ENCODE measurements at places on chromosomes 4 and X.

GRCh38 chrX:122567911-122568310 lies 616.2 kb upstream of the GRIA3 start:
- no peak for DNase-seq

DNA sequence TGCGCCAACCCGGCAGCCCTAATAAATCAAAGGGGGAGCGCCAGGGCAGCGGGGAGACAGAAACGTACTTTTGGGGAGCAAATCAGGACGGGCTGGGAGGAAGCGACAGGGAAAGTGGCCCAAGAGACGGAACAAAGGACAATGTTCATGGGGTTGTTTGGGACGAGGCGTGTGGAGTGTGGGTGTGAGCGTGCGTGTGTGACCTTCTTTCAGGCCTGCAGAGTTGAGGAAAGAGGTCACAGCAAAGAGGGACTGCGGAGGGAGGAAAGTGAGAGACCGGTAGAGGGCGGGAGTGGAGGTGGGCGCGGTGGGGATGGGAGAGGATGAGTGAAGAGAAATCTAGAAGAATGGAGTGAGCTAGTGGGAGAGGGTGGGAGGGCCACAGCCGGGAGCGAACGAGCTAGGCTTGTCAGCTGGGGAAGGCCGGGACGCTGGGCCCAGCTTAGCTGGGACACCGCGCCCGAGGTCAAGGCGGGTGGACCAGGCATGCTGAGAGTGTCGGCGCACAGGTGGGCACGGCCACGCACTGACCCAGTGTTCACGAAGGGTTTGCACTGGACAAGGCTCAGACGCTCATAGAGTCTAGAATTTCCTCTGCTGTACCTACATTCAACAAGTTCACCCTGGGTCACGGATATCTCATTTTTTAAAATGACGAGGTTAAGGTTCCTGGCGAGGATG lies 14.7 kb upstream of the PITX2 start:
- DNase-seq, result no peak

GRCh38 chr4:74377714-74378113 lies 12.8 kb downstream of the EREG start:
- DNase-seq, result no peak

GRCh38 chr4:13765539-13765938 lies 138.0 kb upstream of the BOD1L1 start:
- DNase-seq, result no peak

- no peak for DNase-seq
Observed at GRCh38 chr4:102612824-102613366, 111.7 kb downstream of the NFKB1 start.

- no peak for DNase-seq
Observed at GRCh38 chrX:24782011-24782410, 88.3 kb downstream of the POLA1 start.

GRCh38 chr4:54101190-54102041 lies 1.5 kb downstream of the GSX2 start:
- no peak for DNase-seq

- no peak for DNase-seq
Observed at GRCh38 chr4:143417679-143418403, 81.2 kb downstream of the GAB1 start.

- no peak for DNase-seq
Observed at GRCh38 chr4:112277705-112278448, 7.8 kb downstream of the TIFA start.

DNA sequence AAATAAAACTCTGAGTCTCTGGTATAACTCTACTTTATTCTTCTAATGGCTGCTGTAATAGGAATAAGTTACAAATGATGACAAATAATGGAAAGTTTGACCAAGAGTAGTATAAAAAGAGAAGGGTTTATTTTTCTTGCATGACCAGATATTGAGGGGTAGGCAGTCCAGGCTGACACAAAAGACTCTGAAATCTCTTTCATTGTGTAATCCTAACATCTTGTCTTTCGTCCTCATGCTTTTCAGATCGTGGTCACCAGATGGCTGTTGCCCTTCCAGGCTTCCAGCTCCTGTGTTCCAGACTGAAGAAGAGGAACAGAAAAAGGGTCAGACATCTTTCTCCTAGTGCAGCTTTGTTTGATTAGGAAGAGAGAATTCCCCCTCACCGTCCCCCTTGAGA lies 176.9 kb upstream of the GK2 start:
- DNase-seq, result no peak

DNA sequence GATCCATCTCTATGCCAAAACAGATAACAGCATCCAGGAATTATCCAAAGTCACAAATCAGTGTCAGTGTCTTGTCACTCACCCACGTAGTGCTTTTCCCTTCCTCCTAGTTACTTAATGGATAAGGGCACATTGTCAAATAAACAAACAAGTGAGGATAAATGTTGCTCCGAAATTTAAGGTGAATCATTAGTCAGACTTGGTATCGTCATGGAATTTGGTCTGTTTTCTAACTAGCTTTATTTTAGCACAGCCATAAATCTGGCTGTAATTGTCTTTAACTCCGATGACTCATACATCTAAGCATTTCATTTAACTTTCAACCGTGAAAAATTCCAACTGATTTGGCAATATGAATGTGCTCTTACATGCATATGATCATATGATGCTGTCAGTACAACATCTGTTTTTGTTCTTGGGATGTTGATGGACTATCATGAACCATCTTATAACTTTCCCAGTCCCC lies 83.3 kb downstream of the SNCA start:
- no peak for DNase-seq

- peak; percentile 32 for DNase-seq
Observed at GRCh38 chr4:128560754-128561495, 248.6 kb upstream of the JADE1 start.

GRCh38 chr4:168830777-168831512 lies 179.1 kb downstream of the CBR4 start:
- DNase-seq, result no peak

GRCh38 chr4:54614149-54614548 lies 43.6 kb upstream of the KIT start:
- DNase-seq, result no peak

DNA sequence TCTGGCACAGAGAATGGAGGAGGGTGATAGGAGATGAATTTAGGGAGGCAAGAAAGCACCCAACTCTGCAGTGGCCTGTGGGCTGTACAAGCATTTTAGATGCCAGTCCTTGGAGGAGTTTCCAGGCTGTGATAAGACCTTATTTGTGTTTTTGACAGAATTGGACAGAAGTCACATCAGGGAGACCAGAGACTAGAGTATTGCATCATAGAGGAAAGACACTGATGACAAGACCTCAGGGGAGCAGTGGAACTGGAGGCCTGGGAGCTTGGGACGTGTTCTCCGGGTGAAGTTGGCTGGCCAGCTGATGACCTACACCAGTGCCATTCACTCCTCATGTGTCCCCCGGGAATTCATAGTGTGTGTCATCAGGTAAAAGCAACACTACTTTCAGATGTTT lies 284.0 kb upstream of the ZFP42 start:
- DNase-seq, result no peak

DNA sequence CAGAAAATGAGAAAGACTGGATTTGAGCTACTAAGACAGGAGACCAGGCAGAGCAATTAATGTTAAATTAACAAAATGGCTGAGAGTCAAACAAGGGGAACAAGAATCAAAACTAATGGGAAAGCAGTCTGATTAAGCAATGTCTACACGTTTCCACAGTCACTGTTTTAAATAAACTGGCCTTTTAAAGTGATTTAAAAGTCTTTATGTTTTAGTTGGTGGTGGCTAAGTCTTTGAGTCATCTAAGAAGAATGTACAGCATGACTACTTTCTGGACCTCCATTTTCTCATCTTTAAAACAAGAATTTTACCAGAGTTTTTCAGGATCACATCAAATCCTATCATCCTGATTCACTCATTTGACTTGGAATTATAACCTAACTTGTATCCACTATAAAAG lies 233.8 kb downstream of the ENOX2 start:
- no peak for DNase-seq

GRCh38 chrX:142733327-142733726 lies 292.4 kb upstream of the SPANXN4 start:
- no peak for DNase-seq

- no peak for DNase-seq
Observed at GRCh38 chrX:3177851-3178250, 136.6 kb downstream of the ARSF start.

GRCh38 chrX:80817002-80817401 lies 7.3 kb upstream of the BRWD3 start:
- no peak for DNase-seq

- no peak for DNase-seq
Observed at GRCh38 chr4:140829825-140830224, 73.6 kb upstream of the TBC1D9 start.

DNA sequence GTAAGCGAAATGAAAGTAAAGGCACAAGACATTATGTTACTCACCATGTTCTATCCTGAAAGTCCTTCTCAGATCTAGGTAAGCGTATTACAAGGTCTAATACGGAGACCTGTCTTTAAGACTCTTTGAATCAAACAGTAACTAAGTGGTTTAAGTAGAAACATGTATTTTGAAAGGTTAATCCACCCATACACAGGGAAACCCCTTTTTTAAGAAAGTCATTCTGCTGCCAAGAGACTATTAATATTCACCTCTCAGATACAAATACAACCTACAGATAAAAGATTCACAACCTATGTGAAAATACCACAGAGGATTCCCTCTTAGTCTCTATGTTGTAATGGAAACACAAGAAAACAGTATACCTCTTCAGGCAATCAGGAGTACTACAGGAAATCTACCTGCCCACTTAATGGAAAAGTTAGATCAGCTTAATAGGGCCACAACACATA lies 63.2 kb upstream of the TNIP3 start:
- DNase-seq, result no peak

DNA sequence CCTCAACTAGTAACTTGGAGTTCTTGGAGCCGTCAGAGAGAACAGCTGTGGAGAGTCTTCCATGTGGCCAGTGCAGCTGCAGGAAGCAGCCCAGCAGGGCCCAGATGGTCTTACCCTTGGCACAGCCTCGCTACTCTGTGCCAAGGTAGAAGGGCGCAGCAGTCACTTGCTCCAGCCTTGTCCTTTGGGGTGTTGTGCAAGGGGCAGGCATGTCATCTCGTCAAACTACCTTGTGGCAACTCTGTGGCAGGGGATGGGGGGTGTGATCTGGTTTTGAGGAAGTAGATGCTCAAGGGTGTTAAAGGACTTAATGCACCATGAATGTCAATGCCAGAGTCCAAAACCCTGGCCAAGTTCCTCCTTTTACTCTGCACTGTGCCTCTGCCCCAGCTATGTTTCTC lies 34.2 kb upstream of the TBC1D14 start:
- DNase-seq, result no peak

GRCh38 chr4:118743867-118744266 lies 58.7 kb downstream of the METTL14 start:
- no peak for DNase-seq

DNA sequence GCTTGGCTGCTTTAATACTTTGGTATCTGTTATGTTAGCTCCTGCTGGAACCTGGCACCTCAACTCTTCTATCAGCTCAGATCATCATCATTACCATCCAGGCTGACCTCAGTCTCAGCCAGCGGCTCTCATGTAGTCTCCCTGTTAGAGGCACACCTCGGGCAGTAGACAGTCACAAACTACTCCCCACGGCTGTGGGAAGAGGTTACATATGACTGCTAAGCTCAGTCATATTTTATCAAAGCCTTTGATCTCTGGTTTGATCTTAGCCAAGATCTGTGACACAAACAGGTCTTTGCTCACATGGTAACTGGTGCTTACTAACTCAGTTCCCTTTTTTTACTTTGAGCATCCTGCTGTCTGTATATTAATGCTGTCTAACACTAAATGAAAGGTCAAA lies 384.9 kb downstream of the CENPC start:
- DNase-seq, result no peak

GRCh38 chr4:175280153-175280552 lies 362.0 kb downstream of the ADAM29 start:
- no peak for DNase-seq

DNA sequence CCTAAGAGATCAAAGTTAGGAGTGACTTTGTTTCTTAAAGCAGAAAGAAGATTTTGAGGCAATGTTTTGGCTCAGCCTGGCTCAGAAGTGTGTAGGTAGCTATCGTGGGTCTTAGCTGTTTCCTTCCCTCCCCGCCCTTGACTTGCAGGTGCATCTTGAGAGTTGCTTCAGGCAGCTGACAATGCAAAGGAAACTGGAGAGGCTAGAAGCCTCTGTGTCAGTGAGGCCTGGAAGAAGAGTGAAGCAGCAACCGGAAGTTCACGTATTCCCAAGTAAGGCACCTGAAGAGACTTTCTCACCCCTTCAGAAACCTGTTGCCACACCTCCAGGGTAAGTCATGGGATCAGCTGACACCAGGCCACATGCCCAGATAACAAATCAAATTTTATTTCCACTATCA lies 10.6 kb upstream of the XKRX start:
- DNase-seq, result no peak

GRCh38 chr4:127214931-127215330 lies 417.8 kb upstream of the INTU start:
- DNase-seq, result no peak

DNA sequence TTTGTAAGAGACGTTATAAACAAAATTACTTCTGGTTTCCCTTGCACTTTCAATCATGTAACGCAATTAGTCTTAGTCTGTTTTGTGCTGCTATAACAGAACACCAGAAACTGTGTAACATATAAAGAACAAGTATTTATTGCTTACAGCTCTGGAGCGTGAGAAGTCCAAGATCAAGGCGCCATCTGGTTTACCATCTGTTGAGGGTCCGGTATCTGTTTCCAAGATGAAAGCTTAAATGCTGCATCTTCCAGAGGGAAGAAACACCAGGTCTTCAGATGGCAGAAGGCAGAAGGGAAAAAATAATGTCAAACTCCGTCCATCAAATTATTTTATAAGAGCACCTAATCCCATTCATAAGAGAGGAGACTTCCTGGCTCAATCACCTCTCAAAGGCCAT lies 474.1 kb downstream of the PDGFC start:
- DNase-seq, result no peak

DNA sequence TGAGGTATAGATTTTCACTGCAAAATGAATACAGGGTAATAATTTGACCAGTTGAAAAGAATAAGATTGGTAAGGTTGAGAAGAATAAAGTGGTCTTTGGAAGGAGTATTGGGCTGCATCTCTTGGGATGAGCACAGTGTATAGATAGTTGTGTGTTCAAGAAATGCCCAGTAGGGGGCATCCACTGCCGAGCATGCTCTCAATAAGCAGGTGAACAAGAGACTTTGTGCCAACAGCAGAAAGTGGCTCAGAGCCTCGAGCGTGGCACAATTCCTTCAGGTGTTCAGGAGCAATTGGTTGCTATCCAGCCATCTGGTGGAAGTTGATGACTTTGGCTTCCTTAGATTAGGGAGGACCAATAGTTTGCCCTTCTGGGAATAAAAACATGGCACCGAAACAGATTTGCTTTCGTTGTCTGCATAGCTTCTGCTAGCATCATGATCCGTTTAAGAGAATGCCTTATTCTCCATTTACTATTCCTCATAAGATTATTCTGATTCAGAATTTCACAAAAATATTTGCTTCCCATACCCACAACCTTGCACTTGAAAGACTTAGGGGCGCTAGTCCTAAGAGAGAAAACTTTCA lies 258.1 kb upstream of the NEIL3 start:
- DNase-seq, result peak; percentile 11

DNA sequence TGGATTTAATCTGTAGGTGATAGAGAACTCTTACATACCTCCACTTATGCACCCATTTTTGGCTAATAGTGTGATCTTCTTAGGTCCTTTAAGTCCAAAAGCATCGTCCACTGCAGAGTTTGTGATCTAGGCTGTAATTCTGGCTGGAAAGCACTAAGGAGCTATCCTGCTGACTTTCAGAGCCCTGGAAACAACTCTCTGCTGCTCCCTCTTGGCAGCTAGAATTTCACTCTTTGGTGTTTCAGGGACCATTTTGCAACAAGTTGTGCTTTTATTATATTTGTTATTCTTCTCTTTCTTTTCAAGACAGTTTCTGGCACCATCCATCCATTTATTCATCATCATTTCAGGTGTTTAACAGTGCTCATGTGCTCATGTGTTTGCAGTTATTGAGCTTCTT lies 130.0 kb downstream of the RBM46 start:
- peak; percentile 6 for DNase-seq

Data from LNCaP clone FGC (cell line).